Activated CD4-positive, alpha-beta T cell treated with anti-CD3 and anti-CD28 coated beads, Interleukin-2, Interleukin-4, amounts not matched to agents 100 ng/mL and 50 ng/mL, durations not matched to agents 16 hours and 8 hours (primary cell): ENCODE measurements at places on chromosomes 2 and 18.

- no peak for DNase-seq
These were observed 109.3 kb downstream of the MBP start for GRCh38 chr18:77023102-77023782.

- no peak for DNase-seq
These were observed 188.6 kb downstream of the LRP1B start for GRCh38 chr2:141942006-141942789.

DNA sequence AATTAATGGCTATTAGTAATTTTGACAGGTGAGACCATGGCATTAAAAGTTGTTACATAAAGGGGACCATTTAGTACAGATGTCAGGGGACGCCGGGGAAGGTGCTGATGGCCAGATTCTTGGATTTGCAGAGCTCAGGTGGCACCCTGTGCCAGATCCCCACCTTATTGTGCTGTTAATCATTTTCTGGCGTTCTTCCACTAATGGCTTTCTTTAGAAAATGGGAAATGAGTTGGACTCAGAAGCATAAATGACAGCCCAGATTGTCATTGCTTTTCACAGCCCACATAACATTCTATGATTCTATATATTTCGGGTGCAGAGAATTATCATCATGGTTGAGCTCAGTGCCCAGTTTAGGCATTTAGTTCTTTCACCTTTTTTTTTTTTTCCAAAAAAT is 257.2 kb upstream of the TCF4 start:
- DNase-seq: no peak

GRCh38 chr2:110105608-110106467 is 9.8 kb downstream of the MALL start:
- no peak for DNase-seq

DNA sequence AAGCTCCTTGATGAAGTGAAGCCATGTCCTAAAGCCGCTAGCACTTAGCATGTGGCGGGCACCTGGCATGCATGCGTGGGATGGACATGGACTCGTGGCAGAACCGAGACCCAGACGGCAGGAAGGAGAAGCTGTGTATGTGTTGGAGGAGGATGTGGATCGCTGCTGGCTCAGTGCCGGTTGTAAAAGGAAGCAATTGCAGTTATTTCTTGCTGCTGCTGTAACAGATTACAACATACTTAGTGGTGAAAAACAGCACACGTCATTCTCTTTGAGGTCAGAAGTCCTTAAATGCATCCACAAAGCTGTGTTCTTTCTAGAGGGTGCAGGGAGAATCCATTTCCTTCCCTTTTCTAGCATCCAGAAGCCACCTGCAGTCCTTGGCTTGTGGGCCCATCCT is 74.6 kb downstream of the AGAP1 start:
- DNase-seq: no peak

DNA sequence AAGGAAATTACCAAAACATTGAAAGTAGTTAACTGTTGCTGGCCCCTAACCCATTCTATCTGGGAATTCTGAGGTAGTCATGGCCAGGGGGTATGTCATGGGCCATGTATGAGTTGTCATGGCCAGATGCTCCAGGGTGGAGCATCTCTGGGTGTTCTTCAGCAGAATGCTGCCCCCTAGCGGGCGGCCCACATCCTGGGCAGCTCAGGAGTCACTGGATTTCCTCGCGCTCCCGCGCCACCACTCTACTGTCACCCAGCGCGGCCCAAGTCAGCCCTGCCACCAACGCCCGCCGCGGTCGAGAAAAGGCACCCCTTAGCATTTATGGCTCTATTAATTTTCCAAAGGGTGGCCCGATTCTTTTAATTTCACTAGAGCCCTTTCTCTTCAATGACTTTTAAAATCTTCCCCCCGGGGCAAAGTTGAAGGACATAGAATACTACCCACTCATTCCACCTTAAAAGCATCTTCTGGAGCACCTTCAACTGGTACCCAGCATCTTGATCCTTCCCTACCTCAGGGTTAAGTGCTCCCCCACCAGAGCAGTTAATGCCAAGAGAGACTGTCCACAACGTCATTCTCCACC is 41.6 kb downstream of the PKDCC start:
- peak; percentile 53 for DNase-seq

GRCh38 chr2:951224-952006 is 766 bp downstream of the SNTG2 start:
- DNase-seq: no peak

- no peak for DNase-seq
These were observed 352.3 kb downstream of the PARD3B start for GRCh38 chr2:204897561-204897960.

DNA sequence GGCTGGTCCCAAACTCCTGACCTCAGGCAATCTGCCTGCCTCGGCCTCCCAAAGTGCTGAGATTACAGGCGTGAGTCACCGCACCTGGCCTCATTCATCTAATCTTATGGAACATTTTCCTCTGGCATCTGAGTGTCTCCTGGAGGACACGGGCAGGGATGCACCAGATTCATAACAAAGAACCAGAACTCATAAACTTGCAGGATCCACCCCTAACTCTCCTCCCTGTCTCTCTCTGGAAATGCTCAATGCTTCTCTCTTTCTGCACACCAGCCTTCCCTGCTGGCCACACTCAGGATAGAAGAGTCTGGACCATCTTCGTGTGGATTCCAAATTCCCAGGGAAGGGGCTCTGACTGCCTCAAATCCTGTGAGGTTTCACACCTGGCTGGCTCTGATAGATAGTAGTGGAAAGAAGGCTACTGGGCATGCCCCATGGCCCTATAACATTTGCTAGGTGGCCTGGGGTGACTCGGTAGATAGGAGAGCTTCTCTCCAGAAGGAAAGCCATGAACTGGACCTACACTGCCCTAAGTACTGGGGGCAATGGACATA is 483.2 kb upstream of the GYPC start:
- no peak for DNase-seq

- DNase-seq: no peak
These were observed 76.2 kb downstream of the PSMG2 start for GRCh38 chr18:12779043-12779442.

- no peak for DNase-seq
These were observed 50.8 kb downstream of the TEX44 start for GRCh38 chr2:231643495-231643888.

- no peak for DNase-seq
These were observed 23.4 kb upstream of the TMEM87B start for GRCh38 chr2:112031473-112032223.

- DNase-seq: no peak
These were observed 122.6 kb downstream of the METTL4 start for GRCh38 chr18:2448565-2449151.

- DNase-seq: no peak
These were observed 6.9 kb downstream of the SCN7A start for GRCh38 chr2:166487171-166487570.

- no peak for DNase-seq
These were observed 11.7 kb upstream of the CNGA3 start for GRCh38 chr2:98334439-98335078.

DNA sequence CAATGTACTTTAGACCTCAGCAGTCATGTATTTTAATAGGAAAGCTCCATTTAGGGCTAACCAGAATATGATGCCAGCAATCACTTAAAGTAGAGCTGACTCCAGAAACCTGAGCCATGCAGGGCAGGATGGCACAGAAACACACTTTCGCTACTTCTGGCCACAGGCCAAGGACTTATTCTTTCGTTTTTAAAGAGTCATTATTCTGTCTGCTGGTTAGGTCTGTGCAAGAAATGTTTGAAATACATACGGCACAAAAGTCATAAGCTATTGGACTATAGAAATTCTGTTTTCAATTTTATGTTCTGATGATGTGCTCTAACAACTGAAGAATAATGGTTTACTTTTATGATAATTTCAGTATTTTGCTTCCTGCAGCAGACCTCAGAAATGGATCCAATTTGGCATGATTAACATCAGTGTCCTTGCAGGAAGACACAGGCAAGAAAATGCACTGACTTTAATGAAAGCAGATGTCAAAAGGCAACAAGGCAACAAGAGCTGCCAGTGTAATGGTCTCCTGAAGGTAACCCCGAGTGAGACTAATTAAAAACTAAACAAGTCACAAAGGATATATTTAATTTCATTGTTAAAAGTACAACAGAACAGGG is 114.4 kb upstream of the CHRNA1 start:
- DNase-seq: no peak

- no peak for DNase-seq
These were observed 76.8 kb upstream of the SLC14A2 start for GRCh38 chr18:45538444-45538843.

GRCh38 chr18:67600181-67601180 is 84.0 kb upstream of the DSEL start:
- DNase-seq: no peak

- DNase-seq: no peak
These were observed 559.2 kb downstream of the TNS1 start for GRCh38 chr2:217443601-217444000.

GRCh38 chr2:76861708-76862107 is 660.5 kb downstream of the LRRTM4 start:
- no peak for DNase-seq

- no peak for DNase-seq
These were observed 259.1 kb downstream of the TWIST2 start for GRCh38 chr2:239106966-239107365.

GRCh38 chr2:159617646-159618045 is 1.3 kb upstream of the BAZ2B start:
- no peak for DNase-seq

GRCh38 chr2:218816561-218817011 is 15.0 kb downstream of the PRKAG3 start:
- no peak for DNase-seq

GRCh38 chr2:217935901-217936684 is 66.7 kb downstream of the TNS1 start:
- no peak for DNase-seq

- DNase-seq: no peak
These were observed 47.9 kb upstream of the RAB27B start for GRCh38 chr18:54780285-54780861.

DNA sequence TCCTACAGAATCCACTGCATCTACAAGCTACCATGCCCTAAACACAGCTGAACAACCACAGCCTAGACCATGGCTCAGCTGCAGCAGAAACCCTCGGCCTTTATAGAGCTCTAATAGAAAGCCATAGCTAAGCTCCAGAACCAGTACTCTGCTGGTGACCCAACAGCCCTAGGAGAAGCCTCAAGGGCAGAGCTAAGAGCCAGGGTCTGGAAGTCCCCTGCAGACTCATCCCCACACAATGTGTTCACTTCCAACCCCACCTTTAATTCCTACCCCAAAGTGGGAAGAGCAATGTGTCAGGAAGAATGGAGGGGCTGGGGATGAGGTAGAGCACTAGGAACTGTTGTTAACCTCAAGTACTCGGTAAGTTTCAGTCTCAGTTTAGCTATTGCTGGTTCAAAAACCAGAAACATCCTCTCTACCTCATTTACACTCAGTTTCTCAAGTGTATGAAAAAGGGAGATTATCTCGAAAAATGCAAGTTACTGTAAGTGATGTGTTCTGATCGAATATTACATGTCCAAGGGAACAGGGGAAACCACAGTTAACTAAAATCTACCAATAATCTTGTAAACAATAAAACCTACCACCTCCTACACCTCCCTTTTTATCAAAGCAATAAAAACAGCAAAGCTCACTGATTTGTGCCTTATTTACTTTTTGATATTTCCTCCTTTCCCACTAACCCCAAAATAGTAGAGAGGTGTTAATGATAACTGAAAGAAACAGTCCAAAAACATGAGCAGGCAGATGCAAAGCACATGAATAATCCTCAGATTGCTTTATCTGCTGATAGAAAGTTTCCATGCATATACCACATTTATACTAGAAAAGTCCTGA is 36.2 kb downstream of the THADA start:
- DNase-seq: peak; percentile 82

GRCh38 chr2:173205375-173205774 is 129.7 kb downstream of the MAP3K20 start:
- DNase-seq: no peak

DNA sequence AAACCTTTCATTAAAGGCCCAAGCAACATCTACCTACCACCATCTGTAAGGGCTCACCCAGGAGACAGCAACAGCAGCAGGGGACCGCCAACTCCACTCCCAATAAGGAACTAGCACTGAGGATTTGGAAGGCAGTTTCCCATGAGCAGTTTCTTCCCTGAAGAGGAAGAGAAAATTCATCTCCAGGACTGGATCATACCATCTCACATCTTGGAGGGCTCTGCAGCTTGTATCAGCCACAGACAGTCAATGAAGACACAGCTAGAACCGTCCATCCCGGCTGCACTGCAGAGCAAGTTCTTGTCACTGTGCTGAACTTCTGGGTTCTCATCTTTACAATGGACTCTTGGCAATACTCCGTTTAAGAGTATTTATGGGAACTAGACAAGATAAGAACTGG is 2.8 kb upstream of the GYPC start:
- no peak for DNase-seq

DNA sequence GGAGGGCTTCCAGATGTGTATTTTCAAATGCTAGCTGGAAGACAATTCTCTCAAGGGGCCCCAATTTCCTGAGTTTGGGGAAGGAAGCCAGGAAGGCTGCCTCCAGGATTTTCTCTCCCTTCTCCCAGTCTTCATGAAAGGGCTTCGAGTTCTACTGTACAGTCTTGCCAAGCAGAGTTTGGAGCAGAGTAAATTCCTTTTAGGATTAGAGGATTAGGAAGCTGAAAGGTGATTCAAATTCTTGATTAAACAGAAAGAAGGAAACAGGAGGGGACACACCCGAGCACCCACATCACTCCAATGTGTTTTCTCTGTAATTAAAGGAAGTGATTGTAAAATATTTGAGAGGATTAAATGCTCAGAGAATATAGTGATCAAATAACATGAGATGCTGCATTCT is 217.8 kb downstream of the SETBP1 start:
- no peak for DNase-seq

GRCh38 chr2:234414596-234414995 is 82.3 kb downstream of the ARL4C start:
- DNase-seq: no peak

GRCh38 chr2:219537657-219538488 is 5.7 kb downstream of the CHPF start:
- no peak for DNase-seq

DNA sequence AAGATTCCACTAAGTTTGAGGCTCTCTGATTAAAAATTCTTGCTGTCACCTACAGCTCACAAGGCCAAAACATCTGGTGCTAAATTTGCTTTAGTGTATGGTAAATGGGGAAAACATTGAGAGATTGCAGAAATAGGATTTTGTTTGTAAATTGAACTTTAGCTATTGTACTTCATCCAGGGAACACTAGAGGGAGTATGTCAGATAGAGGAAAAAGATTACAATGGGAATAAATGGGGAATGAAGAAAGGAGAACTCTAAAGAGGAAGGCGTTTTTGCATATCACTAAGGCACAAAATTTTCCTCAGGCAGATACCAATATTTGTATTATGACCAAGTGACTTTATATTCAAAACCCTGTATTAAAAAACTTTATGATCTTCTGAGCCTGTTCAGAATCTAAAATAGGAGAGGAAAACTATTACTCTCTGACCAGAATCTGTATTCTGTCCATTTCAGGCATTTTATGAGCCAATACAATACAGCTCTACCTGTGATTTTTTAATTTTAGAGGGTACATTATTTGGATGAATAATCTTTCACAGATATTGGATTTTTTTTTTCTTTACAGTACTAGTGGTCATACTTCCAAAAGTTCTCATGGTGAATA is 52.3 kb upstream of the ITGB6 start:
- DNase-seq: peak; percentile 24
